ENCODE measurements at places on chromosomes 2 and 18.

DNA sequence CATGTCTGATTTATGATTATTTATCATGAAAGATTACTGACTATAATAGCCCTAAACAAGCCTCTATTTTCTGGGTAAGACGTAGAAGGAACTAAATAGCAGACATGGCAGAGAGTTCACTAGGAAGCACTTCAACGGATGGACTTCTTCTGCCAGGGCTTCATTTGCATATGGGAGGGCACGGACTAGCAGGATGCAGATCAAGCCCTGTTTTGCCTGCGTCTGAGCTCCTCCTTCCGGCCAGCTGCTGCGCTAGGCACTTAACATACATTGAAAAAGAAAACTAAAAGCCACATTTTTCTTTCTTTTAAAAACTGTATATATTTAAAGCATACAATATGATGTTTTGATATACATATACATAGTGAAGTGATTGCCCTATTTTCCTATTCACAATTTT is 340.0 kb upstream of the MEX3C start:
- no peak for DNase-seq

GRCh38 chr2:14016289-14016955 is 616.1 kb upstream of the LRATD1 start:
- DNase-seq: no peak

DNA sequence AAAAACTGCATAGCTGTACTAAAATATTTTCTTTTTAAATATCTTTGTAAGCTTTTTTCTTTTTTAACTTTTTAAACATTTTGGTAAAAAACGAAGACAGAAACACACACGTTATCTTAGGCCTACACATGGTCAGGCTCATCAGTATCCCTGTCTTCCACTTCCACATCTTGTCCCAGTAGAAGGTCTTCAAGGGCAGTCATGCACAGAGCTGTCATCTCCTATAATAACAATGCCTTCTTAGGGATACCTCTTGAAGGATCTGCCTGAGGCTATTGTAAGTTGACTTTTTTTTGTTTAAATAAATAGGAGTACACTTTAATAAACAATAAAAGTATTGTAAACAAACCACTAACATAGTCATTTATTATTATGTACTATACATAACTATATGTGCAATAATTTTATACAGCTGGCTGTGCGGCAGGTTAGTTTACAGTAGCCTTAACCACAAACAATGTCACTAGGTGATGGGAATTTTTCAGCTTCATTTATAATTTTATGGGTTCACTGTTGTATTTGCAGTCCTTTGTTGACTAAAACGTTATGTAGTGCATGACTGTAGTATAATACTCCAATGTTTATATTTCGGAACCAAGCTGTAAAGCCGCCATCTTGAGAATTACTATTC is 124.4 kb downstream of the MAP4K4 start:
- DNase-seq: no peak

DNA sequence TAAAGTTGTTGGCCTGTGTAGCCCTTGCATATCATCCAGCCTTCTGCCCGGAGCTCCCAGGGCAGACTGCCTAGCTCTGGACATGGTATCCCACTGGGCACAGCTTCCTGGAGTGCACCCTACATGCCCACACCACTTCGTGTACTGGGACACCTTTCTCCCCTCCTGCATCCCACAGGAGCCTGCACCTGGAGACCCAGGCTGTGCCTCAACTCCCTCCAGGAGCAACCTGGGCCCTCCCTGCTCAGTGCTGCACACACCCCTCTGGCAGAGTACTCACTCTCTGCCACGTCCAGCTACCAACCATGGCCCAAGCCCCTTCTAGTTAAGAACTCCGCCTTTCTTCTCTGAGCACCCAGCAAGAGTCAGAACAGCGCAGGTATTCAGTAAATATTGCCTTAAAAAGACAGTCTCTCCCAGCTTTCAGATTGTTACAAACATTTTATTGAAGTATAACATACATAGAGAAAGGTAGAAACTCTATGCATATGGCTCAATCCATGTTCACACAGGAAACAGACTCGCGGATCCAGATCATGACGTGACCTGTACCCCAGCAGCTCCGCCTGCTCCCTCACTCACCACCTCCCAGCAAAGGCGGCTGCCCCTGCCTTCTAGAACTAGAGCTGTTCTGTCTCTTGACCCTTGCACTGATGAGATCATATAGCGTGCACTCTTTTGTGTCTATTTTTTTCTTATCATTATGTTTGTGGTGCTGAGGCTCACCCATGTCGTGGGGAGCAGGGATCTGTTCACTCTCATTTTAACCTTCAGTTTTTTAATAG is 98.4 kb upstream of the MYCN start:
- no peak for DNase-seq

DNA sequence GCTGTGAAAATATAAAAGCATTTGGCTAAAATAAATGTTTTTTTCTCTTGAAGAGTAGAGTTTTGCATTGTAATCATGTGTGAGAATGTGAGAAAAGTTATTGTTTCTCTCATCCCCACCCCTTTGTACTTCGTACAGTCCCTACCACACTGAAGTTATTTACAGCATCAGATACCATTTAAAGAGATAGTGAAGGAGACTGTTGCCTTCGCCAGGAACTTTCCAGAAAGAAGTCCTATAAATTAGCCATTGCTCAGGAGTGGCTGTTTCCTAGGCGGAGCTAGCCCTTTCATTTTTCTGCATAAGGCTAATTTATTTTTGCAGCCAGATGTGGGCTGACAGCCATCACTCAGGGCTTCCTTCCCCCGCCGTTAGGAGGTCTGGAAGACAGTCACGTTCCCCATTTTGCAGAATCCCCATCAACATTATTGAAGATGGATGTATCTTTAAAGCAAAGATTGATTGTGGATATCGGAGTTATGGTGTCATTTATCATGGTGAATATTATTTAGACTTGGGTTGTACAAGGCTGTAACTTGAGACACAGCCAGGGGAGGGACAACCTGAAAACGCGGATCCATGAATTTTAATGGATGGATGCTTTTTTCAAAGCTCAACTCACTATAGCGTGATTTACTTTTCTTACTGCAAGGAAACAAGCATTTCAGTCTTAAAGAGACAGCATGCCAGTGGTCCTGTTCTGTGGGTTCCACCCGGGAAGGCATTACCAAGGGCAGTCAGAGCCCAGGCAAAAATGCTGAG is 17.1 kb downstream of the TSHZ1 start:
- DNase-seq: no peak

GRCh38 chr18:75489493-75490190 is 62.1 kb upstream of the SMIM21 start:
- no peak for DNase-seq

DNA sequence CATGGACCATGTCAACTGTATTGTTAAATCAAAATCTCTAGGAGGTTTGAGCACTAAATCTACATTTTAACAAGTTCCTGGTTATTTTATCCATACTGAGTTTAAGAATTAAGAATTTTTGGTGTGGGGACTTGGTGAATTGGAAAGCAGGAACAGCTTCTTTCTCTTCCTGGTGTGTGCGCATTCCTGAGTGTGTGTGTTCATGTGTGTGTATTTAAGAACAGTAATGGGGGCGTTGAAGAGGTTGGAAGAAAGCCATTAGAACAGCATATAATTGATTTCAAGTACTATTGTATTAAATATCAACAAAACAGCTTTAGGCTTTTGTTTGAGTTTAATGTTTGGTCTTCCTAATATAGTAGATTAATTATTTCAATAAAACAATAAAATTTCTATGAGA is 801.3 kb upstream of the ID2 start:
- DNase-seq: no peak

DNA sequence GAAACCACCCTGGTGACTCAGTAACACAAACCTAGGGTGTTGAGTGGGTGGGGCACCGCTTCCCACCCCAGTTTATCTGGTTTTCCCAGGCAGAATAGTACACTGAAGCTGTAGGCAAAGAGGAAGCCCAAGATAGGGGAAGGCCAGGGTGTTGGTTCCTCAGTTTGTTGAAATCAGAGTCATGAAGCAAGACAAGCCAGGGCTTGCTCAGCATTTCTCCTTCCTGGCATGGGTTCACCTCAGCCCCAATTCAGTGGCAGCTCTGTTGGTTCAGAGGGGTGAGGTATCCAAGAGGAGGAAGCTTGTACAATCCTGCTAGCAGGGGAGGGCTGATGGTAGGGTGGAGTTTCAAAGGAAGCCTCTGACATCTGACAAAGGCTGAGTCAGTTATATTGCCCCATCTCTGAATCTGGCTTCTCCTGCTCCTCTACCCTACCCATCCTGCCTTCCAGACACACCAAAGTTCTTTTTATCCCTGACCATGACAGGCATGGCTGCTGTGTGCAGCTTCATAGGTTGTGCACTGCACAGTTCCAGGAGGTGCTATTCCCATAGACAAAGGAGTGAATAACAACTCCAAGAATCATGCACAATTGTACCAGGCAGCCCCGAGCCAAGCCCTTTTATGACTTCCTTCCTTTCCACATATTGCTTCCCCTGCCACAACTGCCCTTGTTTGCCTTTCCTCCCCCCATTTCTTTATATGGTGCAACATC is 24.9 kb upstream of the RAB10 start:
- no peak for DNase-seq

DNA sequence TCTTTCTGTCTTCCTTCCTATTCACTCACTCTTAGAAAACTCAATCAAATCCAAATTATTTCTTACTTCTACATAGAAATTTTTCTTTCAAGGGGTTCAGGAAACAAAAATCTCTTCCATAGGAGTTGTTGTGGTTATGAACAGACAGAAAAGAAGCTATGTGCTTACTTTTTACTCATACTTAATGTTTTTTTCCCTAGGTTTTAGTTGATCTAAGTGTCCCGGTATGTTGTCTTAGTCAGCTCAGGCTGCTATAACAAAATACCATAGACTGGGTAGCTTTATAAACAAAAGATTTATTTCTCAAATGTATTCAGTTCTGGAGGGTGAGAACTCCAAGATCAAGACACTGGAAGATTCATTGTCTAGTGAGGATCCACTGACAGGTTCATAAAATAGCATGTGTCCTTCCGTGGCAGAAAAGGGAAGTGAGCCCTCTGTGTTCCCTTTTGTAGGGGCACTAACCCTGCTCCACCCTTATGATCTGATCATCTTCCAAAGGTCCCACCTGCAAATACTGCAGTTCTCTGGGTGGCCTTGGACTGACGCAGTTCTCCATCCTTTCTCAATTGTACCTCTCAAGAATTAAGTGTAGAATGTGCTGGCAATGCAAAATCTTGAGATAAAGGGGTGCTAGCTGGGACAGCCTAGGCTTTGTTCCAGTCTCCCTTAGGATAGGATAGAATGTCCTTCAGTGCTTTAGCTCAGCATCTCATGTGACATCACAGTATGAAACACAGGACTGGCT is 14.4 kb upstream of the VRK2 start:
- no peak for DNase-seq

DNA sequence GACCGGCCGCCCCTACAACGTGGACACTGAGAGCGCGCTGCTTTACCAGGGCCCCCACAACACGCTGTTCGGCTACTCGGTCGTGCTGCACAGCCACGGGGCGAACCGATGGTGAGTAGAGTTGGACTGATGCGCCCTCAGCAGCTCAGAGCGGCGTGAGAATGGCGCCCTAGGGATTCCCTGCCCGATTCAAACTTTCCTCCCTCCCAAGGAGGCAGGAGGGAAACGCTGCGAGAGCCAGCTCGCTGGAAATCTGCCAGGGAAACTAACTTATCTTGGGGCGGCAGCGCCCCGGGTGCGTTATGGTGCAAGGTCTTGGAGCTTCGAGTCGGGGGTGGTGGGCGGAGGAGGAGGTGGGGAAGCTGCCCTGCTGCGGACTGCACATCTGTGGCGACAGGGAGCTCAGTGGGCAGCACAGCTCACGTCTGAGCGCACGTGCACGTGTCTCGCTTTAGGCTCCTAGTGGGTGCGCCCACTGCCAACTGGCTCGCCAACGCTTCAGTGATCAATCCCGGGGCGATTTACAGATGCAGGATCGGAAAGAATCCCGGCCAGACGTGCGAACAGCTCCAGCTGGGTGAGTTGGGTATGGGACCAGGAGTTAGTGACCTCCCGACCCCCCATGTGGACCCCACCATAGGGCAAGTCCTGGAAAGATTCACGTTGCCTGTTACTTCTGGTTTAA is 697 bp downstream of the ITGA4 start:
- no peak for DNase-seq

DNA sequence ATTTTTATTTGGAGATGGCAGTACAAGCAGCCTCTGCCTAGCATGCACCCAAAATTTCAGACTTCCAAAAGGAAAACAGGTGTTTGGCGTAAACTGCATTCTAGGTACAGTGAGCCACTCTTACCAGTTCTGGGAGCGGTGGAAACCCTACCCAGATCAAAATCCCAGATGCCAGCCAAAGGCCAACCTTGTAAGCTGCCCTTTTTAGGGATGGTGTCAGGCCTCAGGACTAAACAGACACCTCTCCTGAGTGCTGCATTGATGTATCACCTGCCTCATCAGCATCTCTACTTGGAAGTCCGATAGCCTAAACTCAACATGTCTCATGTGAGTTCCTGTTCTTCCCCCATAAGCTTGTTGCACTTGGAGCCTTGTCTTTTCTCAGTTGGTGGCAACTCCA is 104.0 kb downstream of the MAP4K4 start:
- DNase-seq: no peak

- no peak for DNase-seq
These were observed 85.3 kb upstream of the SULT1C3 start for GRCh38 chr2:108154366-108155061.

DNA sequence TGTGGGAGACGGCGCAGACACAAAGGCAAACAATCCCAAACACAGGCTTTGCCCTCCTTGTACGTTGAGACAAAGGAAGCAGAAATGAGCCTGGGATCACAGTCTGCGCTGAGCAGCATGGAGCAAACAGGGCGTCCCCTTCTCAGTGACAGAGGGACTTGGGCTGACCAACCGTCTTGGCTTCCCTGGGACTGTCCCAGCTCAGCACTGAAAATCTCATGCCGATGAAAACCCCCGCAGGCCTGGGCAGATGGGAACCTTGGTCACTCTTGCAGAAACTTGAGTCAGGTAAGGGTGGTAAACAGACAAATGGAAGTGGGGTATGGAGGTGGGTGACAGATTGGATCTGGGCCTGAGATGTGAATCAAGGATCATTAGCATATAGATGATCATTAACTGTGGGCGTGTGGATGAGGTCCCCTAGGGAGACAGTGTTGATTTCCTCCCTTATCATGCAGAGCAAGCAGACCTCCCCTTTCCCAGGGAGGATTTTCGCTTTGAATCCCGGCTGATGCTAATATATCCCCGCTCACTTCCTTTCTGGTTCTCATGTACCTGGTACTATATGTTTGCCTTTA is 19.1 kb upstream of the SH3BP4 start:
- DNase-seq: no peak

DNA sequence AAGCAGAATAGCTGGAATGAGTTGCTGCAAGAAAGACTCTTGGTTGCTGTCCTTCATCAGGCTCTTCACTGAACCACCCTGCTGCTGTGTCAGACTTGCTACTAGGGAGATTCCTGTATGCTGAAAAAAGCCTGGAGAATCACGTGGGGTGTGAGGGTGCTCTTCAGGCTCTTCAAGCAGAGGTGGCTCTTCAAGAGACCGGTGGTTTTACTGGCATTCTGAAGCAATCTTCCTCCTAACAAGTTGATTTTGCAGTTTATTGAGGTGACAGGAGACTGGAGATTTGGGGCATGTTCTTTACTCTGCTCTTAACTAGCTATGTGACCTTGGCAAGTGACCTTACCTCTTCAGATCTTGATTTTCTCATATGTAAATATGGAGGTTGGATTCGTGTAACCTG is 14.1 kb downstream of the TMEM178A start:
- no peak for DNase-seq

All from GM18507 (cell line).